Nephron progenitor cell (in vitro differentiated cells): ENCODE measurements at places on chromosomes 5 and 9.

DNA sequence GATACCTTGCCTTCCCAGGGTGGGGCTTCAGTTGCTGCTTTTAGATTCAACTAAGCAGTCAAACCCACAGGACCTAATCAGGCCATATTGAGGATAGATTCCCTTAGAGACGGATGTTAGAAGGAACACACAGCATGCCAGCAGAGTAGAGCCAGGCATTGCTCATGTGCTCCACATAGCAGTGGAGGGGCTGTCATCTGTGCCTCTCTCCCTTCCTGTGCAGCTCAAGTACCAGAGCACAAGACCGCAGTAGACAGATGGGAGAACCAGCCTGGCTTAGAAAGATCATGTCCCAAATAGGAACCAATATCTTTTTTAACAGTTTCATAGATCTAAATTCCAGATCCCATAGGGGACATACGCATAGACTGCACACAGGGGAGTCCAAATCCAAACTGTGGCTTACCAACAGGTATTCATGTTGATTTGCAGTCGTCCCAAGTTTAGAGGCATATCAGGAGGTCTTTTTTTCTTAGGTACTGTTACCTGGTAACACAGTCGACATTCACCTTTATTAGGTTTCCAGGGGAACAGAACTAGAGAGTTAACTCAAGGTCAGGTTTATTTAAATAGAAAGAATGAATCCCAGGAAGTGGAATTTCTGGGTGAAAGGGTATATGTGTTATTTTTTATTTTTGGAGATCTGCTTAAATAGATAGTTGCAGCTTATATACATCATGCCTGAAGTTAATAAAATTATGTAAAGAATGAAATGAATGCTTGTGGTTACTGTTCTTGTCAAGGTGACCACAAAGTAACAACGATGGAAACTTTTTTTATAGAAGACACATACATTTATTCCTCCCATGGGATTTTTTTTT is 43.5 kb upstream of the PCAT7 start:
- no peak for DNase-seq

DNA sequence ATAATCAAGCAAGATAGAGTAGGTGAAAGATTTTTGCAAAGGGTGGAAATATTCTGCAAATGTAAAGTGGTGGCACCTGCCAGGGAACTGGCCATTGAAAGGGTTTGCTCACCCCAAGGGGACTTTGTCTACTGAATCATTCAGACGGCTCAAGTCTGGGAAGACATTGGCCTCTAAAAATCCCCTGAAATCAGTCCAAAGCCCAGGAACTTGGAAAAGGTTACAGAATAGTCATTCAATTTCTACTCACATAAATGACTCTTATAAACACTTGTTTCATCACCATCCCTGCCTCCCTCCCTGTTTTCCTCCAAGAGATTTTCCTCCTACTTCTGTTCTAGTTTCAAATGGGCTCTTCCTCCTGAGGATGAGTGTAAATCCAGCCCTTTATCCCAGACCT is 28.5 kb downstream of the ZNF366 start:
- DNase-seq: no peak

GRCh38 chr5:148091991-148092964 is 28.5 kb downstream of the SPINK5 start:
- no peak for DNase-seq

GRCh38 chr5:139745800-139746690 is 49.6 kb upstream of the PSD2 start:
- DNase-seq: peak; percentile 83

DNA sequence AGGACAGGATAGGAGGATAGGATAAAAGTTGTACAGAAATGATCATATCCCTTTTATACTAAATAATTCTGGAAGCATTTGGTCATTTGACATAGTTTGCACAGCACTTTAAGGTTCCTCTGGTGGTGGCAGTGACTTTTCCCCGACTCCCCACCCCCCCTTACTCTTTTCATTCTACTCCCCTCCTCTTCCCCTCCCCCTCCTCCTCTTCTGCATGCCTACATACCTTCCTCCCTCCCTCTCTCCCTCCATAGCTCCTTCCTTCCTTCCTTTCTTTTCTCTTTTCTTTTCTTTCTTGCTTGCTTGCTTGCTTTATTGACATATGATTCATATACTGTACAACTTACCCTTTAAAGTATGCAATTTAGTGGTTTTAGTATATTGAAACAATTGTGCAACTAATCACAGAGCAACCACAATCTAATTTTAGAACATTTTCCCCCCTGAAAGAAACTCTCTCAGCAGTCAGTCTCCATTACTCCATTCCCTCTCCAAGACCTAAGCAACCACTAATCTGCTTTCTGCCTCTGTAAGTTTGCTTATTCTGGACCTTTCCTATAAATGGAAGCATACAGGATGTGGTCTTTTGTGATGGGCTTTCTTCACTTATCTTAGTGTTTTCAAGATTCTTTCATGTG is 159.0 kb downstream of the HACD4 start:
- no peak for DNase-seq

DNA sequence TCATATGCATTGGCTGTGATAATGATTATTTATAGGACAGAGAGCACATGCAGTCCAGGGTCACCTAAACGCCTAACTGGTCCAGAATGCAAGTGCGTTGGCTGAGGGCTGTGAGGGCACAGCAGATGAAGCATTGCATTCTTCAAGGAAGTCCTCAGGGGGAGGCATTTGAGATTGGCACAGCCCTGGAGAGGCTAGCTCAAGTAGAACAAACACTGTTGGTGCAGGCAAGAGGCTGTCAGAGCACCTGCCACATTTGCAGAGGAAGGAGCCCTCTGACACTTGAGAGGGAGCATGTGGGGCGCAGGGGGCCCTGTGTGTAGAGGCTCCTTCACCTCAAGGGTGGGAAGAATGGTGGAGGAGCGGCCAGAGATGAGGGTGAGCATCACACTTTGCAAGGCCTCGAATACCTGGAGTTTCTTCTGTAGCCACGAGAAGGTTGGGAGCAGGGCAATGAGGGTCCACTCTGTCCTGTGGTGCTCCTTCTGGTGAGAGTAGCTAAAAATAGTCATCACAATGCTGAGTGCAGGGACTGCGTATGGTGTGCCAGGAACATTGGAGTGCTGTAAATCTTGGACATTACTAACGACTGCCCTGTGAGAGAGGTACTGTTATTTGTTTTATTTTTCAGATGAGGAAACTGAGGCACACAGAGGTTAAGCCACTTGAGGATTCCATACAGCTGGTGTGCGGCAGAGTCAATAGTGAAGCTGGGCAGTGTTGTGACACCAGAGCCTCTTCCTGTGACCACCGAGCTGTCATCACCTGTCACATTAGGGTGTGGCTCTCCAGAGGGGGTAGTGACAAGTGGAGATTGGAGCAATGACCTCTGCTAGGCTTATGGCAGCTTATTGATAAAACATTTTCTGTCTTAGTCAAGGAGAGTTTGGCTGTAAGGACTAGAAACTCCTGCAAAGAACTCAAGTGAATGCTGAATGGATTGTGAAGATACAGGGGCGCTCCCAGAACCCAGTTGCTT is 100.2 kb downstream of the PIP5K1B start:
- no peak for DNase-seq

DNA sequence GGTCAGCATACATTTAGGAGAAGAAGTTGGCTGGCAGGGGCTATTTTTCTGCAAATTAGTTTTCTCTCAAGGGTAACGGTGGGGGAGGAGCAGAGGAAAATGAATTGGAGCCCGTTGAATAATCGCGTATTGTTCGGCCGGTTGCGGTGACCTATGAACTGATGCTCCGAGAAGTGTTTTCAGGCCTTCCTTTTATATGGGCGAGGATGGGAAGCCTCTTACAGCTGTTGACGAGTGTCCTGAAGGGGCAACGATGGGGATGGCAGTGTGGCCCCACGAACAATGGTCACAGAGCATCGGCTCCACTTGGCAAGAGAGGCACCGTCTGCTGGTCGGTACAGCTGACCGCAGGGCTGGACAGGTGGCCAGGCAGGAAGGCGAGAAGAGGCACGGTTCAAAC is 400.7 kb downstream of the ZSWIM6 start:
- no peak for DNase-seq

- no peak for DNase-seq
Observed at GRCh38 chr9:90445391-90445790, 197.2 kb downstream of the DIRAS2 start.

GRCh38 chr5:138981131-138981530 is 106.0 kb upstream of the LRRTM2 start:
- no peak for DNase-seq

GRCh38 chr9:83956086-83956435 is 24.0 kb downstream of the HNRNPK start:
- DNase-seq: no peak

- DNase-seq: no peak
Observed at GRCh38 chr9:10050016-10050415, 562.8 kb downstream of the PTPRD start.

GRCh38 chr9:72207278-72207677 is 58.0 kb downstream of the GDA start:
- no peak for DNase-seq
